ENCODE measurements at places on chromosomes 3 and 15.

- no peak for DNase-seq
Observed at GRCh38 chr3:37170060-37170459, 4.3 kb downstream of the LRRFIP2 start.

- no peak for DNase-seq
Observed at GRCh38 chr15:89125088-89125826, 37.0 kb downstream of the ABHD2 start.

DNA sequence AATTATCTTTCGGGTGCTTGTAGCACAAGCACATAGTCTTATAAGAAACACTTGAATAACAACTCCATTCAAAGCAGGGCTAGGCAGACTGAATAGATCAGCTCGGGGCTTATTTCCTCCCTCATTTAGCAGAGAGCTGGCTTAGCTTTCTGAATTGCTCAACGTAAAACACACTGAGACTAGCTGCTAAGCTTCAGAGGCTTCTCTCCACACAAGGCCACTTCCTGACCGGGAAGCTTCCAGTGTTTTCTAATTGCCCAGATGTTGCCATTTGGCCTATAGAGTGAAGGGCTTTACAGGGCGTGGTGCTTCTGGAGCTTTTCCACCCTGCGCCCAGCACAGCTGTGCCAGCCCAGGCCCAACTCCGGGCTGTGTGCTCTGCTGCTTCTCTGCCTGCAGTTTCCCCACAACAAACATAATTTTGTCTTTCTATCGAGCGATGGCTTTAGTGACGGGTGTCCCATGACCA is 16.6 kb downstream of the FAM240A start:
- DNase-seq, result no peak

- DNase-seq, result no peak
Observed at GRCh38 chr3:53773611-53774368, 72.4 kb downstream of the CHDH start.

- no peak for DNase-seq
Observed at GRCh38 chr3:184566441-184567414, 5.1 kb downstream of the EPHB3 start.

DNA sequence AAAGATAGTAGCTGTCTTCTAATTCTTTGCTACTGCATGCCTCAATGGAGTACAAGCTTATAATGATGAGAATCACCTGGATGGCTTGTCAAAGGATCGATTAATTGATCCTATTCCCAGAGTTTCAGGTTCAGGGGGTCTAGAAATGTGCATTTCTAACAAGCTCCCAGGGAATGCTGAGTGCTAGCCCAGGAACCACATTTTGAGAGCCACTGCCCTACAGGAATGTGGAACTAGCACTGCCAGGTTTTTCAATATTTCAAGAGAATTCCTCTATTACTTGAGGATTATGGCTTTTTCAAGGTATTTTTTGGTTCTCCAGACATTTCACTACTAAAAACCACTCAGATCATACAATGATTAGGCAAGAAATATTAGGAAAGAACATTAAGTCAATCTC is 52.7 kb downstream of the RARB start:
- no peak for DNase-seq

DNA sequence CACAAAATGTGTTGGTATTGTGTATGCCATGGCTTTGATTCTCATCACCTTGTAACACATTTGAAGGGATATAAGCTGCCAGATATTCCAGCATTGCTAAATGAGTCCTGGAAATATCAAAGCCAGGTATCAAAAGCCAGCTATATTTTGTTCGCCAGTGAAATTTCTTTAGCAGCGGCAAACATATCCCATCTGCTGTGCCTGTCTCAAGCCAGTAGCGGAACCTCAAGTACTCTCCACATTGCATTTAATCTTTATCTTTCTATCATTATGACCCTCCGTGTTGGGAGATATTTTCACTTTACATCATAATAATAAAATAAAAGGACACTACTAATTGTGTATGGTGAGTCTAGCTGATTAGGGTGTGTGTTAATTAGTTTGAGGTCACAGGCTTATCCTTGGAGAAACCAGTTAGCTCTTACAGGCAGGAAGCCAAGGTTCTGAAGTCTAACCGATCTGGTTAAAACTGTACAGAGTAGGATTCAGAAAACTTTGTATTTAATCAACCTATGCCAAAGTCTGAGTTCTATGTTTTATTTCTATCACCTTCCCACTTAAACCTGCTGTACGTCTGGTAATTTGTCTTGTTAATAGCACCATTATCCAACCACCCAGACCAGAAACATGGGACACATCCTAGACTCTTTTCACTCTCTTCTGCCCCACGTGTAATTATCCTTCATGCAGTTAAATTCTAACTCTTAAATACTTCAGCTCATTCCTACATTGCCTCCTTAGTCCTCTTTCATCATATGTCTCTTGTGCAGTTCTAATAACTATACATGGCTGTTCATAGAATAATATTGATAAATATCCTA is 14.5 kb downstream of the TIPARP start:
- no peak for DNase-seq

GRCh38 chr3:14216257-14217048 is 37.8 kb downstream of the LSM3 start:
- DNase-seq, result peak; percentile 4

GRCh38 chr3:36025232-36025631 is 355.1 kb upstream of the STAC start:
- no peak for DNase-seq

GRCh38 chr3:73614419-73614818 is 10.3 kb downstream of the PDZRN3 start:
- DNase-seq, result no peak

DNA sequence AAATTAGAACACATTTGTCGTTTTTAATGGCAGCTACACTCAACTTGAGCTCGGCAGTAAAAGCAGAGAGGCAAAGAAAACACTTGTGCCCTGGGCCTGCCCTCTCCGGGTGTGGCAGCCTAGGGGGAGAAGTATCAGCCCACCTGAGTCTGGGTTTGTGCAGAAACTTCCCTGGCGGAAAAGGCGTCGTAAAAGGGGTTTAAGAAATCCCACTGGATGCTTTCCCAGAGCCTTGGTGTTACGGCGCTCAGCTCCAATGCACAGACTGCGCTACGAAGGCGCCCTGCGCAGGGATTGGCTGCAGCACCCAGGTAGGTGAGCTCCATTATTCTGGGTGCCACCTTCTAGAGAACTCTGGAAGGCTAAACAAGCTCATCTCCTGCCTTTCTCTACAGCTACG is 461.5 kb upstream of the NR2F2 start:
- no peak for DNase-seq

- no peak for DNase-seq
Observed at GRCh38 chr3:127406309-127407025, 118.6 kb upstream of the PRR20G start.

- DNase-seq, result no peak
Observed at GRCh38 chr15:33975022-33975565, 6.8 kb downstream of the CHRM5 start.

DNA sequence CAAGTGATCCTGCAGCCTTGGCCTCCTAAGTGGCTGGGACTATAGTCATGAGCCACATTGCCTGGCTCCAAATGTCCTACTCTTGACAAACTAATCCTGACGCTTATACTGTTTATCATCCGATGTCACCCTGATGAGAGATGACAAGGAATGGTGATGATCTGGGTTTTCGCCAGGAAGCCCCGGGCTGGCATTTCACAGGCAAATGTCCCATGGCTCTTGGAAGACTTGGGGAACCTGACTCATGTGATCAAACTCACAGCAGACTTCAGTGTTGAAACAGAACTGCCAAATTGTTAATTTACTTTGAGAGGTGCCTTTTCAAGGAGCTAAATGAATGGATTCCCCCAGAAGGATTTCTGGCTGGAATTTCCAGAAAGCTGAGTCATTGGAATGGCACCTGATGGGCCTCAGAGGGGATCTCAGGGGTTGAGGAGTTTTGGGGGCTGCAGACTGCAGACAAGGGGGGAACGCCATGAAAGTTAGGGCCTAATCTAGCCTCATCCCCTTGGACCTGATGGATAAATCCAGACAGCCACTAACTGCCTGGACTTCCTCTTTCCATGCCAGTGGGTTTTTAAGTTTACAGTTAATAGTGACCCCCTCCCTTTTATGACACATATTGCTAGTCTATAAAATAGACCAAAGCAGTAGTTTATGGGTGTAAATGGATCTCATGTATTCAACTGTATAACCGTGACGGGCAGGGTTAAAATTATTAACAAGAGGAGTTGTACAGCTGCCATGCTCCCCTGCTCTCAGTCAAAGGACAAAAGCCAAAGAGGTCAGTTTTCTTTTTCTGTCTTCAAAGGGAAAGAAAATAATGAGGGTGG is 146.6 kb downstream of the CHSY1 start:
- no peak for DNase-seq

DNA sequence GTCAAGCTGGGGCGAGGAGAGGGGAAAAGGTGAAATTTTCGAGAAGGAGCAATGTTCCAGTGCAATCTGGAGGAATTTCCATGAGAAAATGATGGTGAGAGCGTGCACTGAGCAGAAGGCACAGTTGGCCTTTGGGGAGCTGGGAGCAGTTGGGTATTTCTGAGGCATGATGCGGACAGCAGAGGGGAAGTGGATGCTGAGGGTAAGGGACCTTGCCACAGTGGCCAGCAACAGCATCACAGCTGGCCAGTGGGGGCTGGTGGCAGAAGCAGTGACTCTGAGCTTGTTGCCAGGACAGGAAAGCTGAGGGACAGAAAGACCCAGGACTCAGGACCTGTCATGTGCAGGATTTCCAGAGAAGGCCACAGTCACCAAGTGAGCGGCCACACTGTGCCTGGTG is 98.9 kb downstream of the LSM3 start:
- DNase-seq, result no peak

- no peak for DNase-seq
Observed at GRCh38 chr3:71752831-71753700, 589 bp upstream of the GPR27 start.

GRCh38 chr3:196232154-196232881 is 16.0 kb downstream of the SLC51A start:
- DNase-seq, result no peak

GRCh38 chr15:86018679-86019078 is 61.0 kb upstream of the AGBL1 start:
- DNase-seq, result no peak

DNA sequence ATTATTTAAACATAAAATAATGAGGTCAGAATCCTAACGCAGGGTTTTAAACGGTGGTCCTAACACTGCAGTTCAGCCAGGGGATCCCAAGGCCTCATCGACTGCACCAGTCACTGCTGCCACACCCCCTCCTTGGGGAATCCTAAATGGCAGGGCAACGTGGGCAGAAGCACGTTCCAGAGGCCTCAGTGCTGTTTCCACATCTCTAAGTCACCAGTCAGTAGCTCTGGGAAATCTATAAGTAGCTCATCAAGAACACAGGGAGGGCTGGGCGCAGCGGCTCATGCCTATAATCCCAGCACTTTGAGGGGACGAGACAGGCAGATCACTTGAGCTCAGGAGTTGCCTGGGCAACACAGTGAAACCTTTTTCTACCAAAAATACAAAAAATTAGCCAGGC is 47.5 kb downstream of the PRTG start:
- DNase-seq, result no peak

DNA sequence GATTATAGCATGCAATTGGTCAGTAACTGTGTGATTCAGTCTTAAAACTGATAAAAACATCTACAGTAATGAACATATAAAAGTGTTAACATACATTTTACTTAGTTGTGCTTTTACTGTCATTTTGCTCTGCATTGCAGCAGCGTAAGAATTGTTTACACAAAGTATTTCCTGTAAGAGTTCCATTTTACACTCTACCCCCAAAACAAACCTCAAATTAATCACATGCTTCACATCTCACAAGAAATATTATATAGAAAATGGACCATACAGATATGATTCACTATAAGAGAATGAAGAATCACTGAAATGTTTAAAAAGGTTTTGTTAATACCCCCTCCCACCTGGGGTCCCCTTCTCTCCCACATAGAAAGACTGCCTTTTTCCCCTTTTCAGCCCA is 225.9 kb upstream of the LRRN1 start:
- no peak for DNase-seq

DNA sequence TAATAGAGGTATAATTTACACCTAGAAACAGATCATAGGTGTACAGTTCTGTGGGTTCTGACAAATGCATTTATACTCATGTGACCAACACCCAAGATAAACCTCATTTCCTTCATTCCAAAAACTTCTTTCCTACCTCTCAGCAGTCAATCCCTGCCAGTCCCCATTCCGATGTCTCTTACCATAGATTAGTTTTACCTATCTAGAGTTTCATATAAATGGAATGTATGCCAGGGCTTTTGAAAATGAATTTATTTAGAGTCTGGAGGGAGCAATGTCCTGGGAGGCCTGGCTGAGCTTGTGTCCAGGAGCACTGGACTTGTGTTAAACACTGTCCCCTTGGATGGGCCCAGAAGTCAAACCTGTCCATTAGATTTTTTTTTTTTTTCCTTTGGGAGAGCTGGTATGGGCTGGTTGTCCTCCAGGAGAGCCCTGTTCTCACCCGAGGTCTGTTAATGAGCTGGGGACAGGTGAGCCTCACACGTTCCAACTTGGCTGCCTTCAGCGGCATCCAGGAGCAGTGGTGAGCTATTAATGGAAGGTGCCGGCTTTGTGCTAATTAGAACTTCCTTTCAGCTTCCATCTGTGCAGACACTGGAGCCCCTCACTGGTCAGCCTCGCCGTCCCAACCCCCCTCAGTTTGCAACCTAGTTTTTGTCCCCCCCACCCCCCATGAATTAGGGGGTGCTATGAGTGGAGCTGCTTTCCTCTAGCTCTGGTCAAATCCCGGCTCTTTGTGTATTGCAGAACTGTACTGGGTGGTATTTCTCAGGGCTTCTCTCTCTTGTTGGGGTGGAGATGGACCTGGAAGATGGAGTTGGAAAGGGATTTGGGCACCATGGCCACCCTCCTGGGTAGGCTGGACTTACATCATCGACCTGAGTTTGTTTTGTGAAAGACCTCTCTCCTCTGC is 40.7 kb upstream of the POLG start:
- DNase-seq, result no peak

GRCh38 chr15:90348456-90348855 is 3.6 kb upstream of the ZNF774 start:
- no peak for DNase-seq

DNA sequence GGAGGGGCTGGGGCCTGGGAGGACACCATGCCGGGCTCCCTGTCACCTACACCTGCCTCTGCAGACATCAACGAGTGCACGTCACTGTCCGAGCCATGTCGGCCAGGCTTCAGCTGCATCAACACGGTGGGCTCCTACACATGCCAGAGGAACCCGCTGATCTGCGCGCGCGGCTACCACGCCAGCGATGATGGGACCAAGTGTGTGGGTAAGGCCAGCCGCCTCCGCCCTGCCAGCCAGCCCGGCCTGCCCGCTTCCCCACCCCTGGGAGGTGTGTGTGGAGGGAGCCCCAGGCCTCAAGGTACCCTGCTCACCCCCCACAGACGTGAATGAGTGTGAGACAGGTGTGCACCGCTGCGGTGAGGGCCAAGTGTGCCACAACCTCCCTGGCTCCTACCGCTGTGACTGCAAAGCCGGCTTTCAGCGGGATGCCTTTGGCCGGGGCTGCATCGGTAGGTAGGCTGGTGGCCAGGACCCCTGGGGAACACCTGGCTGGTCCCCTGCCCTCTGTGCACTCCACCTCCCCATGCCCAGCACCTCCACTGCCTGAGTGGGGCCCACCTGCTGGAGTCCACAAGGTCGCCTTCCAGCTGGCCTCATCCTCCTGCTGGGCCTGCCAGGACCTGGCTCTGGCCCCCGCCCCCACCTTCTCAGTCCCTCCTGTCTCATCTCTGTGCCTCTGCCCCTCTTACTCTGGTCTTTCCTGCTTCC is 80.1 kb downstream of the FBLN2 start:
- DNase-seq, result no peak

GRCh38 chr3:51798411-51798963 is 19.4 kb upstream of the IQCF6 start:
- no peak for DNase-seq

GRCh38 chr3:181578743-181579142 is 133.0 kb upstream of the SOX2 start:
- no peak for DNase-seq

GRCh38 chr15:68154923-68155559 is 50.1 kb downstream of the CALML4 start:
- no peak for DNase-seq

Data from stimulated activated CD8-positive, alpha-beta memory T cell treated with anti-CD3 and anti-CD28 coated beads, Interleukin-15, amount 100 ng/mL, for 1 hour (primary cell).